ENCODE measurements at places on chromosomes 11 and 22. TPM values are rescaled to one million over a fixed set of nuclear protein-coding genes. Genes with fewer than 3 reads are reported as not detected.

DNA sequence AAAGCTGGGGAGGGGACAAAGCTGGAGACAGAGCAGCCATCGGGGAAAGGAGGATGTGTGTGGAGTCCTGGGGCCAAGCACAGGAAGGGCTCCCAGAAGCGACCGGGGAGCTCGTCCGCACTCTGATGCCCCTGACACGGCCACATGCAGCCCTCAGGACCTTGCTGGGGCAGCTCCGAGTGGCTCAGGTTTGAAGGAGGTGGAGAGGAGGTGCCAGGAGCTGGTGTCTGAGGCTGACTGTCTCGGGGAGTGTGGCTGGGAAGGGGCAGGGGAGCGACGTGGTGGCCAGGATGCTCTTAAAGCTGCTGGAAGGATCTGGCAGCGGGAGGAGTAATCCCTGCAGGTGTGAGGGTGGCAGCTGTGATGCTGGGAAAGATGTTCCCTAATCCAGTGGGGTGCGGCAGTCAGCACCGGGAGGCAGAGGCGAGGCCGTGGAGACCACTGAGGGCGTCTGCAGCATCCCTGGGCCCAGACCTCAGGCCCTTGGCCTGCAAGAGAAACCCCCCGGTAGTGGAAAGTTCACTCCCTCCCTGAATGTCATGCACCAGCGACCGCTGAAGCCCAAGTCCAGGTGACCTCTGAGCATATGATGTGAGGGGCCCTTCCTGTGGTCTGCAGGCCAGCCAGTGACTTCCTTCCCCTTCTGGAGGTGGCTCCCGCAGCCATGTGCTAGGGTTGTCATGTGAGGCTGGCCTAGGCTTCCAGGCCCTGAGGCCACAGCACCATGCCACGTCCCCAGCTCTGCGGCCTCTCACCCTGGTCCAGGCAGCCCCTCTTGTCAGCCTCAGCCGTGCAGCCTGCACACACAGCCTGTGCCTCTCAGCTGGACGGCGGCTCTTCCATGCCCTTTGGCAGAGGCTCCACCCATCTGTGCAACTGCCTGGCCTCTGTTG, 17.2 kb upstream of the CTSD start:
- no peak for DNase-seq

DNA sequence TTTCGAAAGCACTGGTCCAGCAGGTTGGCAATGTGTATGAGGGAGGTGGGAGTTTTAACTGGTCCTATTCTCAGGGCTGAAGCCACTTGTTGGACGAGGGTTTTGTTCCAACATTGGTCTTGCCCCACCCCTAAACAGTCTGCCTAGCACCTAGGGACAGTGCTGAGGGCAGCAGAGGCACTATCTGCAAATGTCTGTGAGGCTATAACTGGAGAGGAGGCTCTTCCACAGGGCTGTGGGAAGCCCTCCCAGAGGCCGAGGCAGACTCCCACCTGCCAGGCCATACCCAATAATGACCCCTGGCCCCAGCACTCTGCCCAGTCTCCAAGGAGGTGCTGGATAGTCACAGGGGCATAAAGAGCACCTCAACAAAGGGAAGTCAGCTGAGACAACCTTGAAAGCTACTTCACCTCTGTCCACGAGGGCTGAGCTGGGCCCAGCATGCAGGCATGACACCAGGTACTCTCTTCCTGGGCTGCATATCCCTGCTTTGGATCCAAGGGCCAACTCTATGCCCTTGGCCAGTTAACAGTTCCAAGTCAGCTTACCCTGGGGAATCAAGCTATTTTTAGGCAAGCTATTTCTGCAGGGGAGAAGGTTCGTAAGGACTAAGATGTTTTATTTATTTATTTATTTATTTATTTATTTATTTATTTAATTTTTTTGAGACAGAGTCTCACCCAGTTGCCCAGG, 40.2 kb upstream of the SLC25A1 start:
- no peak for DNase-seq

LMF2 gene
- 50.9 TPM for total RNA-seq

DNA sequence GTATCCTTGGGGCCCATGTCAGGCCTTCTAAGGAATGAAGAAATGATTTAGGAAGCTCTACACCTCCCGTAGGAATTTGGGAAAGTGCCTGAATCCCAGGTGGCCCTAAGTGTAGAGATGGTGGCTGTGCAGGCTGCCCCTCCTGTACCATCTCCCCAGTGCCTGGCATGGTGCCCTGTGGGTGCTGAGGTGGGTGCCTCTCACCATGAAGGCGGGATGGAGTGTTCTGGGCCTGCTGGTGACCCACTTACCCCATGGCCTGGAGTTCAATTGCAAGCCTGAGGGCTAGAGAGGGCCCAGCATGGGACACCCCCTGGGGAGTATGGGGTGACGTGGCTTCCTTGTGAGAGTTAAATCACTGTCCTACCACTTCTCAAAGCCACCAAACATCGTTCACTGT, 19.8 kb downstream of the SAMM50 start:
- no peak for DNase-seq

CASP5 gene
- total RNA-seq: not detected

DNA sequence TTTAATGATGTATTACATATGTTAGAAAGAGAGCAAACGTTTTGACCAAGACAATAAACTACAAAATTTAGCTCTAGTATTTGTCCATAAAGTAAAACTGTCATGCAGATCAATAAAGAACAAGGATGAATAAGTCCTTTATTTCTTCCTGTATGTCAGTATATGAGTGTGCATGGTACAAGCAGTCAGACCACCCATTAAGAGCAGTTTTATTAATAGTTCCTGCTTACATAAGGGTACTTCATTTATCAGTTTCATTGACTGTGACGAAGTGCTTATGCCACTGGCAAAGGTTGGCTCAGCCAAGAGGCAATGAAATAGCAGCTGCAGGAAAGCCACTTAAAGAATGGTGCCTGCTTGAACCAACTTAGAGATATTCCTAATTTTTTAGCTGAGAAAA, 913.0 kb upstream of the CNTN5 start:
- DNase-seq: no peak

DNA sequence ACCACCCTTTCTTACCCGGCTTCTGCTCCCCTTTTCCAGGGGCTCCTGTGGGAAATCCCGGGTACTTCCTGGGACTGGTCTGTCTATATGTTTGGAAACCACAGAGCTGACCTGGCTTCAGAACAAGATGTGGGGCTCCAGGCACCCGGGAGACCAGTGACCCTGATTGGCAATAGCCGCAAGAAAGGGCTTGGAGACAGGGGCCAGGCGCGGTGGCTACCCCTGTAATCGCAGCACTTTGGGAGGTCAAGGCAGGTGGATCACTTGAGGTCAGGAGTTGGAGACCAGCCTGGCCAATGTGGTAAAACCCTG, 3.2 kb upstream of the NEAT1 start:
- DNase-seq: no peak

POU2AF1 gene
- not detected for total RNA-seq

SOX10 gene
- total RNA-seq: not detected

- peak; percentile 33 for DNase-seq
Measured at GRCh38 chr11:33747979-33748378, 11.8 kb upstream of the CD59 start.

IFTAP gene
- total RNA-seq: 30.9 TPM

GRCh38 chr22:24067587-24068376, 56.7 kb downstream of the CABIN1 start:
- DNase-seq: no peak

GRCh38 chr11:75663808-75664207, 5.0 kb downstream of the MAP6 start:
- no peak for DNase-seq

DNA sequence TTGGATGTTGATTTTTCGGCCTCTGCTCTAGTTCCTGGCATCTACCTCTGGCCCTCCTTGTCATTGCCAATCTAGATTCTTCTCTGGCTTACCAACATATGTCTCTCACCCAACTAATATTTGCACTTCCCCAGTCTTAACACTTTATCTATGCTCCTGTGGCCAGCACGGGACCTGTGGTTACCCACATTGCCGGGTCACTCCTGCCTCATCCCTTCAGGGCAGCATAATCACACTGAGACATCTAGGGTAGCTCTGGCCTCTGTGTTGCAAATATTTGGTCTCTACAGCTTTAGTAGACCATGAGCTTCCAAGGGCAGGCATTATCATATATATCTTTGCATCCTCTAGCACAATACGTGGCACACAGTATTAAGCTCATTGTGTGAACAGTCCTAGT, 182.0 kb upstream of the ARHGAP20 start:
- no peak for DNase-seq

DNA sequence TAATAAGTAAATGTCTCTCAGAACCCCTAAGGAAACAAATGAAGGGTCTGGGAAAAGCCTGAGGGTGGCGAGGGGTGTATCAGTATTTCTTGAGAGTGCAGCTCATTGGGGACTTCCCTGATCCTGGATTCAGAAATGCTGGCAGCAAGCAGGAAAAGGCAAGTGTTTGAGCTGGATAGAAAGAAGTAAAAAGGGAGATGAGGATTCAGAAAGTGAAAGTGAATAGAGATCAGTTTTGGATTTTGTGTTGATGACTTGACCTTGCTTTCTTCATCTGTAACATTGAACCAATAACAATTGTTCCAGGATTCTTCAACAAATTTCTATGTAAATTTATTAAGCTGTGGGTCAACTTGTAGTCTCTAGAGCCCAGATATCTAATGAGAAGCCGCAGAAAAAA, 66.9 kb upstream of the CTSC start:
- no peak for DNase-seq

CELSR1 gene
- total RNA-seq: 45.6 TPM

SAA4 gene
- total RNA-seq: not detected

GRCh38 chr11:34575671-34576070, 45.2 kb upstream of the EHF start:
- no peak for DNase-seq

DNA sequence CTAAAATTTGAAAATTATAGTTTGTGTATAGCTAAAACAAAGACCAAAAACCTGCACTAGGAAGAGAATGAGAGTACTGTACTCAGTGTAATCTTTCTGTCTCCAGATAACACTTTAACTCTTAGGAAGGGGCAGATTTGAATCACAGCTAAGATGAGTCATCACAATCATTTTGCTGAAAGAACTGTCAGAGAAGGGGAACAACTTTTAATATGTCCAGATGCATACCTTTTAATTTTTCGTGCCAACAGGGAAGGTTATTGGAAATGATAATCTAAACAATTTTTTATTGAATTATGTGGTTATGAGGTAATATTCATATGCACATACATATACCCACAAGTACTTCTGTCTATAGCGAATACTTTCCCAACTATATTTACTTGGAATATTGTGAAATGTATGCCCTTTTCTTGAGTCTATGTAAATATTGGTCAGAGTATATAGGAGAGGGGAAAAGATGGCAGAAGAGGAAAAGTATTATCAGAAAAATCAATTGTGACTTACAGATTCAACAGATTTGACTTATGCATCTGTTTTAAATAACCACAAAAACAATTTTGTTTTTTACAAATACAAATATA, 51.1 kb upstream of the MUC15 start:
- DNase-seq: no peak

LUZP2 gene
- not detected for total RNA-seq

GRCh38 chr11:32099516-32099915, 8.6 kb downstream of the RCN1 start:
- no peak for DNase-seq

- DNase-seq: no peak
Measured at GRCh38 chr11:119983240-119983732, 154.6 kb downstream of the TRIM29 start.

DNA sequence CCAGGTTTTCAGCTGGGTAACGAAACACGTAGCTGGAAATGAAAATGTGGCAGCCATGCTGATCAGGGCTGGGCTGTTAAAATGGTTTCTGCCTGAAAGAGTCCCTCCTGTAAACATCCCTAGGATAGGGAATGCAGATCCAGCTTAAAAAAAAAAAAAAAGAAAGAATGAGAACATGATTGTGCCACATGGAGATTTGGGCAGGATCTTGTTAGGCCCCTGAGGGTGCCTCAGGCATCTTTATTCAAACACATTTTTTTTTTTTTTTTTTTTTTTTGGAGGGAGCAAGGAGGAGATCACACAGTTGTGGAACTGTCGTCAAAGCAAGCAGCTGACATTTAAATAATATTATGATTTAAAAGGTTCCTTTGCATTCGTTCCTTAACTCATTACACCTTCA, 900.3 kb downstream of the OPCML start:
- no peak for DNase-seq

GRCh38 chr11:77724636-77725035, 87.0 kb upstream of the CLNS1A start:
- no peak for DNase-seq

Data from dermis blood vessel endothelial cell (primary cell).